ENCODE measurements at places on chromosomes 3 and 15.

DNA sequence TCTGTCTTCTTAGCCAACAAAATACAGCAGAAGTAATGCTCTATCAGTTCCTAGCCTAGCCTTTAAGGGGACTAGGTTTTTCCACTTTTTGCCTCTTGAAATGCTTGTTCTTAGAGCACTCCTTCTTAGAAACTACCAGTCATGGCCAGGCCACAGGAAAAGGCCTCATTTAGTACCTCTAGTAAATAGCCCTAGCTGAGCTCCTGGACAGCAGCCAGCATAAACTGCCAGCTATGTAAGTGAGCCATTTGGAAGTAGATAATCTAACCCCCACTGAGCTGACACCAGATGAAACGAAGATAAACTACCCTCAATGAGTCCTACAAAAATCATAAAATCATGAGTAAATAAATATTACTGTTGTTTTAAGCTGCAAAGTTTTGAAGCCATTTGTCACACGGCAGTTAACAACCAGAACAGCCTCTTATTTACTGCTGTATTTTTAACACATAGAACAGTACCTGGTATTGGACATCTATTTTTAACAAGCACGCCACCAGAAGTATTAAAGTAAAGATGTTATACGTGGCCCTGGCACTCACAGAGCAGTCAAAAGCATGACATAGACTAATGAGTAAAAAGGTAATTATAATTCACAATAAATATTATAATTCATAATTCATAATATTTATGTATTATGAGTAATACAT lies 12.0 kb downstream of the TBC1D5 start:
- DNase-seq: no peak

DNA sequence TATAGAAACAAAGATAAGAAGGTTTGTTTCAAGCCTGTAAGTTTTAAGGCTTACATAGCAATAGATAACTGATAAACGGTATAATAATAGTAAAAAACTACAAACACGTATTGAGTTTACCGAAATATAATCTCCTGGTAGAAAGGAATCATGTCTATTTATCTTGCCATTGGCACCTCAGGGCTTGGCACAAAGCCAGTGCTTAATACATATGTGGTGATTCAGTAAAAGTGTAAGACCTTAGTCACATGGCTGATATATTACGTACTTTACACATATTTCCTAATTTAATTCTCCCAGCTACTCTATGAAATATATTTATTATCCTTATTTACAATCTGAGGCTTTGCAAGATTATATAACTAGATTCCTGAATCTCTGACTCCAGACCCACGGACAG lies 32.0 kb upstream of the SLCO3A1 start:
- DNase-seq: no peak

GRCh38 chr15:99651023-99651807 lies 82.0 kb downstream of the LYSMD4 start:
- no peak for DNase-seq

GRCh38 chr3:54756330-54756731 lies 171.5 kb downstream of the LRTM1 start:
- no peak for DNase-seq

- DNase-seq: no peak
Measured at GRCh38 chr3:150411546-150411945, 3.4 kb downstream of the TSC22D2 start.

- DNase-seq: no peak
Measured at GRCh38 chr3:157585386-157585785, 82.2 kb upstream of the VEPH1 start.

DNA sequence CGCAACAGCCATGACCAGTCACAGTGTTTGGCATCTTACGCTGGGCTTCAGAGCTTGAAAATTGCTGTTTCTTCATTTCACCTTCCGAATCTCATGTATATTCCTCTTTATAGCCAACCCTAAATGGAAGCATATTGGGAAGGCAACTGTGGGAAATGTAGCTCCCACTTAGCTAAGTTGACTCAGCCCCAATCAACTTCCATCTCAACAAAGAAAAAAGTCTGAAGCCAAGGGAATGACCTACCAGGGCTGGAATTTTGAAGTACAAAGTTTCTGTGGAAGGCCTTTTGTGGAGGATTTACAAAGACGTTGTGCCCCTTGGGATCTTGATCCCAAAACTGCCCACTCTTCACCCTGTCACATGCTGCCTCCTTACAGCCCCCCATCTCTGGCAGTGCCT lies 85.2 kb upstream of the OXTR start:
- DNase-seq: no peak
